Activated CD8-positive, alpha-beta memory T cell treated with anti-CD3 and anti-CD28 coated beads for 36 hours (primary cell): ENCODE measurements at places on chromosomes 3 and 15. TPM values are rescaled to one million over a fixed set of nuclear protein-coding genes. Genes with fewer than 3 reads are reported as not detected.

The BOC gene
- not detected for total RNA-seq

The UBA7 gene
- total RNA-seq, result 41.9 TPM

The SLC2A2 gene
- not detected for total RNA-seq

The AGBL1 gene
- not detected for total RNA-seq

The ZDHHC23 gene
- 4.1 TPM for total RNA-seq

The ABI3BP gene
- total RNA-seq, result not detected

The SEMA3B gene
- total RNA-seq, result 0.40 TPM

The CLDN16 gene
- not detected for total RNA-seq

The DAZL gene
- total RNA-seq, result 0.08 TPM

The ITPKA gene
- total RNA-seq, result 0.57 TPM
